Psoas muscle (tissue), 8 donors: ENCODE measurements at places on chromosomes 1 and 21. TPM values are rescaled to one million over a fixed set of nuclear protein-coding genes. Genes with fewer than 3 reads are reported as not detected.
A peak's percentile ranks its signal among the peaks of the same experiment; 100 is the strongest.

GRCh38 chr1:169680377-169681019 lies 30.9 kb downstream of the SELL start:
- no peak for DNase-seq

- no peak for DNase-seq
These were observed 542 bp upstream of the XPR1 start for GRCh38 chr1:180631194-180631765.

- DNase-seq: no peak
These were observed 299.2 kb upstream of the USP25 start for GRCh38 chr21:15430577-15430976.

DNA sequence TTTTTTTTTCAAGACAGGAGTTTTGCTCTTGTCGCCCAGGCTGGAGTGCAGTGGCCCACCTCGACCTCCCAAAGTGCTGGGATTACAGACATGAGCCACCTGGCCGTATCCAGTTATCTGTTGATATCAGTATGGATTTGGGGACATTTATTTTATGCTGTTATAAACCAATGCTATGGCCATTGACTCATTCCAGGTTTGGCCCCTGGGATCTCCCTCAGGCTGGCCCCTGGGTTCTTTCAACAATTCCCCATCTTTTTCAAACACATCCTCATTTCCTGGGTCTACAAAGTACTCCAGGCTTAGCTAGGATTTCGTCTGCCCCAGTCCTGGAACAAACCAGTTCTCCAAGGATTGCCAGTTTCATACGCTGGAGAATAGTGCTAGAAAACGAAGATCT lies 44.1 kb downstream of the WDR4 start:
- DNase-seq: no peak

GRCh38 chr1:181503171-181503810 lies 20.0 kb downstream of the CACNA1E start:
- peak; percentile 26 for DNase-seq

DNA sequence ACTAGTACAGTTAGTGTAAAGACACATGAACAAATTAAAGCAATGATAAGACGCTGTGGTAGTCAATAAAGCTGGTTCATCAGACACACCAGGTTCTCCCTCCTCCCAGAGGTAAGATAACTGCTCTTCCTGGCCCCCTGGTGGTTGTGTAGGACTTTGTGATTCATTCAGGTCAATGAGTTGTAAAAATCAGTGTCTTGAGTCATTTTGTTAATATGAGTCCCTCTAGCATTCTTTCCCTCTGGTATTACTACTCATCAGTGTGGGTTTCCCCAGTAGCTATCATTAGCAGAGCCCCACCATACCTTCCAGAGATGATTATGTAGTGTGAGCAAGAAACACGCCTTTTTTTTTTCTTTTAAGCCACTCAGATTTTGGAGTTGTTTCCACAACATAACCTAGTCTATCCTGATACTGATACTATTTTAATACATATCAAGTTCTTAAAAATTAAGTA lies 3.6 kb upstream of the SETDB1 start:
- peak; percentile 66 for DNase-seq

- no peak for DNase-seq
These were observed 1023.2 kb downstream of the KCNT2 start for GRCh38 chr1:195584870-195585624.

GRCh38 chr21:40886931-40887330 lies 40.0 kb upstream of the DSCAM start:
- DNase-seq: no peak

Gene LCK
- polyA plus RNA-seq: 0.26 TPM
